Stromal cell of bone marrow (primary cell): ENCODE measurements at places on chromosomes 6 and 20.

DNA sequence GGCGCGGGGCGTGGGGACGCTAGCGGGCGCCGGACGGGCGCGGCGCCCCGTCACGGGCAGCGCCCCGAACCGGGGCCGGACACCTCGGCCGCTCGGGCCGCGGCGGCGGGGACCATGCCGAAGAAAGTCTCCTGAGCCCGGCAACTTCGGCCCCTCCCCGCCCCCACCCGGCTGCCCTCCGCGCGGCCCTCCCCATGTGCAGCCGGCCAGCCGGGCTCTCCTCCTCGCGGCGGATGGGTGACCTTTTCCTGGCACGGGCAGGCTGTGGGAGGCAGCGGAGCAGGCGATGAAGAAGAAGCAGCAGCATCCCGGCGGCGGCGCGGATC lies 278 bp downstream of the UST start:
- DNase-seq: no peak

- no peak for DNase-seq
These were observed 532.1 kb upstream of the JAG1 start for GRCh38 chr20:11205769-11206362.

GRCh38 chr6:151702851-151703658 lies 104.4 kb upstream of the ESR1 start:
- no peak for DNase-seq

- peak; percentile 49 for DNase-seq
These were observed 210.8 kb downstream of the ARHGAP18 start for GRCh38 chr6:129498950-129499842.

DNA sequence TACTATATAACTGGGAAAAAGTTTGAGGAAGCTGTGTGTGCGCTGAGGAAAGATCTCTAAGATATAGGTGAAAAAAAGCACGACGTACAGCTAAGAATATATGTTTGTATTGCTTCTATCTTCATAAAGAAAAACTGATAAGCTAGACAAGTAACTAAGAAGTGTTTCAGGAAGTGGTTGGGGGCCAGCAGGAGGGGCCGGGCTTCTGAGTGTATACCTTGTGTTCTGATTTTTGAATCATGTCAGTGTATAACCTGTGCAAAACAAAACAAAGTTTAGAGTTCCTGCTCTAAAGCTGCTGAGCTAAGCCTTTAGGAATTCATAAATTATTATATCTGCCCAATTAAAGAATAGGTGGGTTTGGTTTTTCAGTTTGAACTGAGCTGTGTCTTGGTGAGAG lies 7.9 kb upstream of the OSER1 start:
- DNase-seq: no peak

DNA sequence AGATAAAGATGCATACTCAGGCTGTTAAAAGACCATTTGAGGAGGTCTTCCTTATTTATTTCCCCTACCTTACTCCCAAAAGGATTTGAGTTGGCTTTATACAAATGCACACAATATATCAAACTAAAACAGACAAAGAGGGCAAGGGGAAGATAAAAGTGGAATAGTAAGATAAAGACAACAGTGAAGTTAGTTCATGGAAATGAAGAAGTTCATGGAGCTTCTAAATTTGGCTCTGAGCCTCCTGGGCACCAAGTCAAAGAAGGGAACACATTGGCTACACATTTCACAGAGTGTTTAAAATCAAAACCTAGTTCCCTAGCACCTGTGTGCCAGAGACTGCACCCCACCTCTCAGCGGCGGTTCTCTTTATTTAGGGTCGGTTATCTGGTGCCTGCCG lies 25.8 kb upstream of the ARMC2 start:
- no peak for DNase-seq

DNA sequence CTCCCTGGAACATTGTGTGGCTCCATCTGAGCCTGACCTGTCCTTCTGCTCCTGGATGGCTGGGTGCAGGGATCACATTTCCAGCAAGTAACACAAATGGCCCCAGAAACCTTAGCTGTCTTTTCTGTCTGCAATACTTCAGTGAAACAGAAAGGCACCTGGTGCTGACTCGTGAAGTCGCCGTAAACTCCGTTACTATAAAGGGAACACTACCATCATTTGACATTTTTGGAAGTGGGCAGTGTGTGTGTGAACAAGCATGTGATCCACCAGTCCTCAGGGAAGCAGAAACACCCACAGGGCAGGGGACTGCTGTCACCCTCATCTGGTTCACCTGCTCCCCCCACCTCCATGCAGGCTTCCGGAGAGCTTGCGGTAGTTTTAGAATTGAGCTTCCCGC lies 23.9 kb downstream of the SERPINB6 start:
- no peak for DNase-seq

DNA sequence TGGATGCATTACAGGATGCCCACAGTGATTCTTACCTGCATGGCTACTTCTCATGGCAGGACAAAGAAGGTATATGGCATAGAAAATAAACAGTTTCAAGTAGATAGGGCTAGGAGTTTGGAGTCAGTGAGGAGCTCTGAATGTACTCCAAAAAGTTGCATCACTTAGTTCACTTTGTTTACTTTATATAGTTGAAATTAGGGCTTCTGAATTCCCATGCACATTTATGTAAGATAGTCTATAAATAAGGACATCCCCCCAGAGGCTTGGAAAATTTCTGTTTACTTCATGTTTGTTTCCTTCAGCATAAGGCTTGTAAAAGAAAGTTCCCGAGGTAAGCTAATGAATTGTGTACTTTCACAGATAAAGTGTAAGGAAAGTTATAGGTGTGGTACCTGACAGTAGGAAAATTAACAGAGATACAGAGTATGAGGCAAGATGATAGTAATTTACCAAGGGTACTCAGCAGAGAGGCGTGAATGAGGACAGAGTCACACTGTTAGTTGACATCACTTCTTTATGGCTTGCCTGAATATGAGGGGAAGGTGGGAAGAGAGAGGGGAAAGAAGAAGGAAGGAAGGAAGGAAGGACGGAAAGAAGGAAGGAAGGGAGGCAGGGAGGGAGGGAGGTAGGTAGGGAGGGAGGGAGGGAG lies 51.1 kb downstream of the ADTRP start:
- DNase-seq: no peak
